Neural cell (in vitro differentiated cells): ENCODE measurements at places on chromosomes 6 and 20. TPM values are rescaled to one million over a fixed set of nuclear protein-coding genes. Genes with fewer than 3 reads are reported as not detected.

Gene ARMH2
- polyA plus RNA-seq: 0.73 TPM in 1 of 2 replicates, not detected in the other

Gene PSORS1C2
- polyA plus RNA-seq: not detected in 2 replicates

Gene JPH2
- polyA plus RNA-seq: not detected in 2 replicates

Gene ERVFRD-1
- not detected in 2 replicates for polyA plus RNA-seq
